ENCODE measurements at places on chromosomes 2 and 18.

- DNase-seq = no peak
These were observed 3.3 kb downstream of the CHRNA1 start for GRCh38 chr2:174760845-174761473.

DNA sequence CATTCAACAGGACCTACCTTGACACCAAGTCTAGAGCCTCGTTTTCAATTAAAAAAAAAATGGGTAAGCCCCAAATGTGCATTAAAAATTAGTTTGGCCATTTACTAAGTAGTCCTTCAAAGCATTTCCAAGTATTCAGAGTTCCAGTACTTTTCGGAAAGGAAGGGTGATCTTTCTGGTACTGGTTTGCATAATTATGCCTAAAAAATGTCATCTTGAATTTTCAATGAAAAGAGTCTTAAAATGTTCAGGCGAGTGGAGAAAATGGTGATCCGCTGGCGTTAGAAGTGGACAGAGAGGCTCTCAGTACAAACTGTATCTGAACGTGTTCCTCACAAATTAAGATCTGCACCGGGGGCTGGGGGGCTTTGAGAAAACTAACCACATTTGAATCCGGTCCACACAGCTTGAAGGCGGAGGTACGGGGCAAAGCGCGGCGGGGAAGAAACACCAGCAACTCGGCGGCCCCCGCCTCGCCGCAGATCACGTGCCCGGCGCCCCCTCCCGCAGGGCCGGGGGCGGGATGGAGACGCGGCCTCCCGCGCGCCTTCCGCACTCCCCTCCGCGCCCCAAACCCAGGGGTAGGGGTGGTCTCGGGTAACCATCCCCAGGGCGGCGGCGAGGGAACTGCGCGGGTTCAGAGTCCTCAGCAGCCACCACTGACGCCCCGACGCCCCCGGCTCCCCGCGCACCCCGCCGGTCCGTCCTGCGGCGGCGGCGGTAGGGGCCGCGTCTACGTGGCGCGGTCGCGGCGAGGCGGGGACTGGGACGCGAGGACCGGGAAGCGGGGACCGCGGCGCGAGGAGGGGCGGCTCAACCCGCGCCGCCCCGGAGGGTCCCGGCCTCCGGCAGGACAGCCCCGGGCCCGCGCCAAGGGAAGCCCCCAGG, 564 bp downstream of the LPIN2 start:
- DNase-seq = no peak

DNA sequence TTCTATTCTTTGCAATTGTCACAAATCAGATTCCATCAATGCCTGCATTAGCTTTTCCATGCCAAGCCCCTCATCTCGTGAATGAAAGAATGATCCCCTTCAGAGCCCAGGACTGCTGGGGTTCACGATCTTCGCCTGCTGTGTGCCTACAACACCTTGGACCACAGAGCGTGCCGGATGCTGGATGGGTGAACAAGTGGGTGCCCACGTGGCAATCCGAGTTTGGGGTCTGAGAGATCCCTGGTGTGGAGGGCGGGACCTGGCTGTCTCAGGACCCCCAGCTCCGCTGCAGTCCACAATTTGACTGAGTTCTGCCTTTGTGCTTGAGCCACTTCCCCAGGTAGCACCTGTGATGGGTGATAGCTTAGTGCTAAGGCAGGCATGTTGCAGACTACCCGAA, 317.0 kb downstream of the GALR1 start:
- no peak for DNase-seq

DNA sequence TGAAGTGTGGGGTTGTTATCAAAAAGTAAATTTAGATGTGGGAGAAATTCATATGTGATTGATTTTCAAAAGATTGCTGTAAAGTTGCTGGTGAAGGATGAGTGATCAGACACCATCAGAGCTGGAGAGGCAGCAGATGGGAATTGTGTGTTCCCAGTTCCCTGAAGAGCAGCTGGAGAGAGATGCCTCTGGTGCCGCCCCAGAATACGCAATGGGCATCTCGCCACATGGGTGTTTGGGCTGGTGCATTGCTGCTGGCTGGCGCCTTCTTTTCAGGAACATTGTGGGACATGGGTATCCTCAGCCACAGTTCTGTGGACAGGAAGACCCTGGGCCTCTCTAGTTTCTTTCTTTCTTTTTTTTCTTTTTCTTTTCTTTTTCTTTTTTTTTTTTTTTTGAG, 11.9 kb downstream of the ATG4B start:
- no peak for DNase-seq

DNA sequence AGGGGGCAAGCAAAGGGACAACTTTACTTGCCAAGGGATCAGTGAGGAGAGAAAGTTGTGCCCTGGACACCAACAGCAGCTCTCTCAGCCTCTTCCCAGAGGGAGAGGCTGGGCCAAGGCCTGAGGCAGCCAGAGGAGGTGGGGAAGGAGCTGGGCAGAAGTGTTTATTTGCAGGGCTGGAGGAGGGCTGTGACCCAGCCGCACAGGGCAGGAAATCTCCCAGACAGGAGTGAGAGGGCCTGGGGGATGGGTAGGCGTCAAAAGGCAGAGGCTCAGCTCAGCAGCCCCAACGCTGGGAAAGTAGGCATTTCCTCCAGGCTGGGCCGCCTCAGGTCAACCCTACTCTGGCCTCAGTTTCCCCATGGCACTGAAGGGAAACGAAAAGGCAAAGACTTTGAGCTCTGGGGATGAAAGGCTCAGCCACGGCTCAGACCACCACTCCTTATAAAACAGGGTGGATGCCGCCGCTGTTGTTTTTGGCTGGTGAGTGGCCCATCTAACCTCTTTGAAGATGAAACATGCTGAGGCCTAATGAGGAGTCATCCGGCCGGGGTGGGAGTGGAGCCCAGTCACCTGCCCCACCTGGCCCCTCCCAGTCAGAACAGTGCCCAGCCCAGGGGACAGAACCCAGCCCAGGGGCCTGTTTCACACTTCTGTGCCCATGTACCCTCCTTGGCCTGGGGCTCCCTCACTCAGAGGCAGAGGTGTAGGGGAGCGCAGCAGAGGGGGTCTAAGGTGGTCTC, 21.9 kb upstream of the SEMA4C start:
- no peak for DNase-seq

- no peak for DNase-seq
These were observed 185.9 kb upstream of the LINC00305 start for GRCh38 chr18:64334748-64335147.

GRCh38 chr2:58155160-58155778, 85.9 kb downstream of the FANCL start:
- no peak for DNase-seq

- DNase-seq = no peak
These were observed 21.0 kb upstream of the RAB27B start for GRCh38 chr18:54807303-54807702.

DNA sequence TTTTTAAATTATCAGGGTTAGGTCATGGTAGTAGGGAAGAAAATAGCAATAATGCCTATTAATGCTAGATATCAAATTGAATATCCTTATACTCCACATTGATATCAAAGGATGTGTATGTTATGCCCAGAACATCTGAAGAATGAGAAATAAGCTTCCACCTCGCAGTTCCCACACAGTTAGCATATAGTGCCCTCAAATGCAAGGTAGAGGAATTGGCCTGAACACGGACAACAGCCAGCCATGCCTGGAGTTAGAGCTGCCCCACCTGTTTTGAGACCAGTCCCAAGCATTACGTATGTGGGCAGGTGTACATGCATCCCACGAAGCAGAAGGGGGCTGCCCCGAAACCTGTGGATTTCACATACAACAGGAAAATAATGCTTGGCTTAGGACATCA, 79.6 kb downstream of the SUMO1 start:
- no peak for DNase-seq

- DNase-seq = no peak
These were observed 41.0 kb downstream of the CROCC2 start for GRCh38 chr2:240947176-240947575.

GRCh38 chr2:4530231-4530630, 826.9 kb downstream of the DCDC2C start:
- DNase-seq = no peak

- DNase-seq = no peak
These were observed 29.6 kb downstream of the CYBRD1 start for GRCh38 chr2:171551836-171552235.

GRCh38 chr2:235711527-235711926, 217.7 kb downstream of the AGAP1 start:
- no peak for DNase-seq

- no peak for DNase-seq
These were observed 29.5 kb upstream of the SLC35G4 start for GRCh38 chr18:11579916-11580315.

DNA sequence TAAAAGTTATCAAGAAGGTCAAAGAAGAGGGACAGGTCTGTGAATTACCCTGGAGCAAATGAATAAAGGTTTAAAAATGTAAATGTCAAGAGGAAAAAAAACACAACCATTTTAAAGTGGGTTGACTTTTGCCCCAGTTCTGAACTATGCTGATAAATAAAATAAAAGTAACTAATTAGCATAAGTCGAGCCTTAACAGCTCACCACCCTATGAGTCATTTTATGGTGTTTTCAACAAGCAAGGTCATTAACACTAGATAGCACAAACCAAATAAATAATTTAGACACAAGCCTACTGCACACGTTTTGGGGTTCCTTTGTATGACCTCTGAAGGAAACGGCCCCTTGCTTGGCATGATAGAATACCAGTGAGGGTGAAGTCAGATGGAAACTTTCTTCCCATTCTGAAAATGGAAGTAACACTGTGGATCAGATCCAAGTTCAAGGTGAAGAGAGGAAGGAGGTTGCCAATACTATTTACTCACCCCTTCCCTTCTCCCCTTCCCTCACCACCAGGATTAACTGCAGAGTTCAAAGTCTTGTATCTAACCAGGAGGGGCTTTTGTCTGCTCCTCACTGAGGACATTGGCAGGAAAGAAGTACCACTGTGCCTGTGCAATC, 380.0 kb upstream of the ACVR2A start:
- DNase-seq = no peak

- no peak for DNase-seq
These were observed 73.9 kb upstream of the LMAN1 start for GRCh38 chr18:59432803-59433597.

- DNase-seq = peak; percentile 93
These were observed 308.9 kb downstream of the PDE11A start for GRCh38 chr2:177763531-177764265.

- no peak for DNase-seq
These were observed 84.1 kb upstream of the LPIN2 start for GRCh38 chr18:3097082-3097481.

- no peak for DNase-seq
These were observed 240.3 kb downstream of the CDH7 start for GRCh38 chr18:65990944-65991708.

GRCh38 chr18:45275367-45276113, 339.7 kb upstream of the SLC14A2 start:
- no peak for DNase-seq

GRCh38 chr18:79790996-79791972, 6.5 kb upstream of the KCNG2 start:
- DNase-seq = no peak

- no peak for DNase-seq
These were observed 6.5 kb downstream of the ZNF385B start for GRCh38 chr2:179854891-179855290.

DNA sequence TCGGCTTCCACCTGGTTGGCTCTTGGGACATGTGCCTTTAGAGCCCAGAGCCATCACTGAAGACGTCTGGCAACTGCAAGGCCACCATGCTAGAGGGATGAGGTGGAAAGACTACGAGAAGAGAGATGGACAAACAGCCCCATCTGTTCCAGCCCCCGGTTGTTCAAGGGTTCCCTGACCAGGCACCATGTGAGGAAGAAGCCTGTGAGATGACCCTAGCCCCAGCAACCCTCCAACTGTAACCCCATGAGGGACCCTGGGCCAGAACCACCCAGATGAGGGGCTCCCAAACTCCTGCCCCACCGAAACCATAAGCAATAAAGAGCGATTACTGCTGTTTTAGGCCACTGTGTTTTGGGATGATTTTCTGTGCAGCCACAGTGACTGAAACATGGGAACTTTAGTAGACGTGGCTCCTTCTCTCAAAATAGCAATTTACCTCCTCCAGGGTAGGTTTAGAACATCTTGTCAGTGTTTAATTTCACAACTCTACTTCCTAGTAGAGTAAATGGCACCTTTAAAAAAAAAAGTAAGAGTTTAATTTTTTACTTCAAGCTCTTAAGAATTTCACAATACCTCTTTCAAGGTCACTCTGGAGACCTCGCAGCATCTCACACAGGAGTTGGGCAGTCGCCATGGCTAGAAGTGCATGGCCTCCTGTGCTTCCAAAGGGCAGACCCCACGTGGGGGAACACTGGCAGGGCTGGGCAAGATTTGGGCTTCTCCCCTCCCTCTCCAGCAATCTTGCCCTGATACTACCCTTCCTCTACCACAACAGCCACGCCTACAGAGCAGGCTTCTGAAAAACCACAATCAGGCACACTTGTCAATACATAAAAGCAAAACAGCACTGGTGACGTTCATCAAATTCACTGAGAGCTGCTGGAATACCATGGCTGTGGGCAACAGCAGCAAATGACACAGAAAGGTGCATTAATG, 48.8 kb downstream of the TMEM163 start:
- DNase-seq = no peak

DNA sequence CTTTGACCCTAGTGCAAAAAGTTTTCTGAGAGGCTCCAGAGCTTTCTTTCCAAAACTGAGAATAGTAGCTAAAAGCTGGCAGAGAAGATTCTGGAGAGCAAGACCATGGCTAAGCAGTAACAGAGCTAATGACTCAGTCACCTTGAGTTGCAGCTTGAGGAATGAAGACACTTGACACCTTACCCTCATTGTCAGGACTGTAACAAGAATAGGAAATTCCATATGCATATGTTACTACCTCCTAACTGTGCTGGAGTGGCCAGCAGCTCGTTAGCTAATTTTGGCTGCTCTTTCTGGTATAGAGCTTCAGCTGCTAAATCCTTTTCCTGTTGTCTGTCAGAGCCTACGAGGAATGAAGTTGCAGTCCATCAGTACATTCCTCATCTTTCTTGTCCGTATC, 68.6 kb upstream of the LHCGR start:
- DNase-seq = no peak

DNA sequence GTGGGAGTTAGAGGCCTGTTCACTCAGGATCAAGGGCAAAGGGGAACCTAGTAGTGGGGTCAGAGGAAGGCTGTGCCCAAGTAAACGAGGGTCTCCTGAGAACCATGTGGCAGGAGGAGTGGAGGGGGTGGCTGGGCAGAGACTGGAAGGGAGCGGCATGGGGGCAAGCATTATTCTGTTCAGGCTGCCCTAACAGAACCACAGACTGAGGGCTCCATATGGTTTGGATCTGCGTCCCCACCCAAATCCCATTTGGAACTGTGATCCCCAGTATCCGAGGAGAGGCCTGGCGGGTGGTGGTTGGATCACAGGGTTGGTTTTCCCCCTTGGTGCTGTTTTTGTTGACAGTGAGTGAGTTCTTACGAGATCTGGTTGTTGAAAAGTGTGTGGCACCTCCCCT, 287.0 kb downstream of the PHLPP1 start:
- no peak for DNase-seq

DNA sequence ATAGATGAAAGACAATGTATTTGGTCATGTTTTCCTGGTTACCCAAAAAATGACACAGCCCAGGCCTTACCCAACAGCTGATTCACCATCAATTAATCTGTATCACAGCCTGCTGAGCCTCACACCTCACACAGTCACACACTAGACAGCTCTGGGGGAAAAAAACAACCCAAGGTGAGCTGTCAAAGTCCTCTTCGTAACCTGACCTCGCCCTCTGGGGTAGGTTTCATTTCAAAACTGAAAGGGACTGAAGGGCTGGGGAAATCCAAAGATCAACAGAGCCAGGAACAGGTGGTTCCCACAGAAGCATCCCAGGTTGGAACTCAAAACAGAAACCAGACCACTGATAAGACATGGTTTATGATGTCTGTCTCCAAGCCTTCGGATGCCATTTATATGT, 18.2 kb upstream of the PCBP1 start:
- DNase-seq = no peak

- no peak for DNase-seq
These were observed 29.0 kb upstream of the CFAP36 start for GRCh38 chr2:55490554-55490953.

- no peak for DNase-seq
These were observed 463 bp downstream of the SMC6 start for GRCh38 chr2:17752892-17753802.
